Smooth muscle cell of the coronary artery (primary cell): ENCODE measurements at places on chromosomes 6 and 20. TPM values are rescaled to one million over a fixed set of nuclear protein-coding genes. Genes with fewer than 3 reads are reported as not detected.

Gene ZSCAN23
- 0.94 and 2.4 TPM in 2 replicates for total RNA-seq

Gene CST4
- 0.60 TPM in 1 of 2 replicates, not detected in the other for total RNA-seq

Gene OR2H2
- not detected in 2 replicates for total RNA-seq

Gene SLC17A2
- total RNA-seq: not detected in 2 replicates

Gene FAM83B
- total RNA-seq: not detected in 2 replicates

Gene C6orf132
- 0.12 and 0.75 TPM in 2 replicates for total RNA-seq

Gene FAM217B
- total RNA-seq: 2.7 and 4.4 TPM in 2 replicates

Gene ASF1A
- total RNA-seq: 5.5 and 16.4 TPM in 2 replicates

Gene BMP6
- total RNA-seq: 0.82 and 173 TPM in 2 replicates

Gene TNFRSF6B
- 0.68 and 7.8 TPM in 2 replicates for total RNA-seq

Gene TBC1D22B
- total RNA-seq: 2.9 and 5.0 TPM in 2 replicates

Gene CPXM1
- 0.23 and 32.2 TPM in 2 replicates for total RNA-seq

Gene GSTA2
- total RNA-seq: not detected in 2 replicates

Gene SPDEF
- total RNA-seq: not detected in 2 replicates

Gene NFATC2
- total RNA-seq: 0.60 TPM in 1 of 2 replicates, not detected in the other

Gene CRISP2
- total RNA-seq: not detected in 2 replicates

Gene SMLR1
- not detected in 2 replicates for total RNA-seq

Gene BPIFB2
- total RNA-seq: not detected in 2 replicates

Gene TRIM26
- total RNA-seq: 18.6 and 21.9 TPM in 2 replicates

Gene BMP5
- not detected in 2 replicates for total RNA-seq

Gene UNC93A
- not detected in 2 replicates for total RNA-seq

Gene LAMA4
- total RNA-seq: 68.1 and 651 TPM in 2 replicates

Gene ZBTB46
- total RNA-seq: 4.8 and 5.6 TPM in 2 replicates

Gene MLIP
- not detected in 2 replicates for total RNA-seq

Gene WFDC12
- total RNA-seq: not detected in 2 replicates

Gene ABHD16B
- not detected in 2 replicates for total RNA-seq

Gene RAD21L1
- total RNA-seq: not detected in 2 replicates

Gene B3GAT2
- total RNA-seq: not detected in 2 replicates

Gene CRNKL1
- 19.4 and 21.3 TPM in 2 replicates for total RNA-seq

Gene SLC22A23
- 3.4 and 25.2 TPM in 2 replicates for total RNA-seq

Gene FAM50B
- total RNA-seq: 11.9 and 14.4 TPM in 2 replicates

Gene CALHM4
- not detected in 2 replicates for total RNA-seq

Gene RAB44
- total RNA-seq: under 0.01 TPM in 1 of 2 replicates, not detected in the other

Gene KIAA1755
- 0.59 and 13.7 TPM in 2 replicates for total RNA-seq

Gene AGPAT4
- 4.0 and 8.1 TPM in 2 replicates for total RNA-seq

Gene OPN5
- not detected in 2 replicates for total RNA-seq

Gene LTB
- not detected in 2 replicates for total RNA-seq

Gene PAX1
- total RNA-seq: not detected in 2 replicates

Gene APCDD1L
- 2.5 and 26.5 TPM in 2 replicates for total RNA-seq

Gene COX4I2
- total RNA-seq: 0.08 TPM in 1 of 2 replicates, not detected in the other

Gene FNDC11
- 0.12 and 0.30 TPM in 2 replicates for total RNA-seq

Gene CST5
- total RNA-seq: not detected in 2 replicates

Gene ULBP3
- 5.0 and 5.2 TPM in 2 replicates for total RNA-seq

Gene RAMACL
- total RNA-seq: 0.98 and 1.1 TPM in 2 replicates

Gene EYA2
- 0.15 and 0.70 TPM in 2 replicates for total RNA-seq

Gene SLC17A1
- total RNA-seq: not detected in 2 replicates

Gene HLA-DQA1
- not detected in 2 replicates for total RNA-seq

Gene PHACTR1
- 0.08 and 2.3 TPM in 2 replicates for total RNA-seq

Gene NOTCH4
- 0.82 and 1.5 TPM in 2 replicates for total RNA-seq

Gene RIPPLY2
- under 0.01 TPM in 1 of 2 replicates, not detected in the other for total RNA-seq

Gene PBOV1
- total RNA-seq: not detected in 2 replicates

Gene EYS
- under 0.01 TPM in 1 of 2 replicates, not detected in the other for total RNA-seq

Gene SGK2
- 0.15 and 0.47 TPM in 2 replicates for total RNA-seq

Gene C20orf204
- total RNA-seq: 0.23 and 0.45 TPM in 2 replicates

Gene NHLRC1
- total RNA-seq: 1.9 and 3.2 TPM in 2 replicates

Gene ADTRP
- 2.0 and 10.9 TPM in 2 replicates for total RNA-seq

Gene SLC32A1
- total RNA-seq: not detected in 2 replicates

Gene IRAK1BP1
- 1.6 and 2.2 TPM in 2 replicates for total RNA-seq

Gene GHRH
- total RNA-seq: not detected in 2 replicates
